HepG2 (cell line): ENCODE measurements at places on chromosomes 1 and 21.

DNA sequence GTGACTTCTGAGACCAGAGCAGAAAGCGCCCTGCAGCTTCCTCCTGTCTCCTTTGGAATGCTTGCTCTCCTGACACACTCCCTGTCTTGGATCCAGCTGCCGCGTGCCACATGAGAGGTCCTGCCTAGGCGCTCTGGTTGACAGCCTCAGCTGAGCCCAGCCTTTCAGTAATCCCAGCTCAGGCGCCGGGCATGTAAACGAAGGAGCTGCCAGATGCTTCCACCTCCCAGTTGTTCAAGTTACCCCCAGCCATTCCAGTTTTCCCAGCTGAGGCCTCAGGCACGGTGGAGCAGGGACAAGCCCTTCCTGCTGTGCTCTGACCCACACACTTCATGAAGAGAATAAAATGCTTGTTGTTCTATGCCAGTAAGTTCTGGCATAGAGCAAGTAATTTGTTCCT lies 14.3 kb upstream of the CD34 start:
- no peak for DNase-seq

GRCh38 chr1:101843160-101843559 lies 153.6 kb downstream of the OLFM3 start:
- DNase-seq, result no peak

- DNase-seq, result no peak
Observed at GRCh38 chr21:32682696-32683474, 44.9 kb downstream of the SYNJ1 start.

DNA sequence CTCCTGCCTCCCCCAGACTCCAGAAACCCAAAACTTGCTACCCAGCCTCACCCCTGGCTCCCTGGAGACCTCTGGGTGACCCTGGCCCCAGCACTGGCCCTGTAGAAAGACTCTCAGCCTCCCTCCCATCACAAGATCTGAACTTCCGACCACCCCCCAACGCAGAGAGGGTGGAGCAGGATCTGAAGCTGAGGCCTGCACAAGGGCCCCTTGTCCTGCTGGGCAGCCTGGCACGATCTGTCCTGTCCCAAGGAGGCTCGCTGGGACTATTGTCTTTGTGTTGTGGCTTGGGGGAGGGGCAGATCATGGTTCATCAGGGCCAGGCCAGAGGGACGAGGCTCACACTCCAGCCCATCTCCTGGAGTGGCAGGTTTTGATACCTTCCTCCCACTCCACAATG lies 20.0 kb downstream of the PHLDA3 start:
- peak; percentile 40 for DNase-seq

- peak; percentile 55 for DNase-seq
Observed at GRCh38 chr1:47436304-47436978, 1.4 kb upstream of the FOXD2 start.

GRCh38 chr1:89794406-89794805 lies 26.4 kb upstream of the LRRC8D start:
- DNase-seq, result no peak

DNA sequence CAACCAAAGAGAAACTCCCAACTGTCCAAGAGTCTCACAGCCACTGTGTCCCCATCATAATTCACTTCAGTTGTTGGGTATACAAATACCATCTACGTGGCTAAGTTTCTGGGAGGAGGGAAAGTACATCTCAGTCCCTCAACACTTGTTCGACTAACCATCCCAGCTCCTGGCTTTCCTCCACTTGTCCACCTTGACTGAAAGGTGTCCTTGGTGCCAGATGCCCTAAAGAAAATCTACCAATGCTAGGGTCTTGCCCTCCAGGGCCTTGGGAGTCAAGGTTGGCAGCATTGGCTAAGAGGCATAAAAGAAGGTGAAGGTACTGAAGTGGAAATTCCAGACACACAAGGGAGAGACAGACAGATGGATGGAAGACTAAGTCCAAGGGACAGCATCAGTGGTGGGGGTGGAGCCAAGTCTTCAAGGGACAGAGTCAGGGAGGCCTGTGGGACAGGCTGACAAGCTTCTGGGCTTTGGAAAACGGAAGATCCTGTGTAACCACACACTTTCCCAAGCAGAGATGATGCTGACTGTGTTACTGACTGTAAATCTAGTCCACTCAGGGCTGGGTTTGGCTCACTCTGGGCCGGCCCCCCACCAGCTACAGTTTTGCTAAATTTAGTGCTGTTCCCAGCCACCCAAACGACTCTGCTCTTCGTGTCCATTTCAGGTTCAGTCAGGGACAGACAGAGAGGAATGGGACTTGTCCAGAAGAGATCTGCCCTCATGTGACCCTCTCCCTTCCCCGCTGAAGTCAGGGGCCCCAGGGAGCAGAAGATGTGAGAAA lies 60.1 kb downstream of the CD34 start:
- no peak for DNase-seq

DNA sequence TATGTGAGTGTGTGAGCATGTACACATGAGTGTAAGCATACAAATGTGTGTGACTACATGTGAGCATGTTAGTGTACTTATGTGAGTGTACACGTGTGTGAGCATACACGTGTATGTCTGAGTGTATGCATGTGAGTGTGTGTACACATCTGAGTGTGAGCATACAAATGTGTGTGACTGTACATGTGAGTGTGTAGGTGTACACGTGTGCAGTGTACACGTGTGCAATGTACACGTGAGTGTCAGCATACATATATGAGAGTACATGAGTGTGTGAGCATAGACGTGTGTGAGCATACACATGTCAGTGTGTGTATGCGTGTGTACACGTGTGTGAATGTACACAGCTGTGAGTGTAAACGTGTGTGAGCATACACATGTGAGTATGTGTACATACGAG lies 170.6 kb downstream of the HUNK start:
- DNase-seq, result no peak

- DNase-seq, result peak; percentile 20
Observed at GRCh38 chr1:182784556-182785171, 4.9 kb upstream of the NPL start.

GRCh38 chr1:77925956-77926355 lies 37.5 kb downstream of the NEXN start:
- no peak for DNase-seq

DNA sequence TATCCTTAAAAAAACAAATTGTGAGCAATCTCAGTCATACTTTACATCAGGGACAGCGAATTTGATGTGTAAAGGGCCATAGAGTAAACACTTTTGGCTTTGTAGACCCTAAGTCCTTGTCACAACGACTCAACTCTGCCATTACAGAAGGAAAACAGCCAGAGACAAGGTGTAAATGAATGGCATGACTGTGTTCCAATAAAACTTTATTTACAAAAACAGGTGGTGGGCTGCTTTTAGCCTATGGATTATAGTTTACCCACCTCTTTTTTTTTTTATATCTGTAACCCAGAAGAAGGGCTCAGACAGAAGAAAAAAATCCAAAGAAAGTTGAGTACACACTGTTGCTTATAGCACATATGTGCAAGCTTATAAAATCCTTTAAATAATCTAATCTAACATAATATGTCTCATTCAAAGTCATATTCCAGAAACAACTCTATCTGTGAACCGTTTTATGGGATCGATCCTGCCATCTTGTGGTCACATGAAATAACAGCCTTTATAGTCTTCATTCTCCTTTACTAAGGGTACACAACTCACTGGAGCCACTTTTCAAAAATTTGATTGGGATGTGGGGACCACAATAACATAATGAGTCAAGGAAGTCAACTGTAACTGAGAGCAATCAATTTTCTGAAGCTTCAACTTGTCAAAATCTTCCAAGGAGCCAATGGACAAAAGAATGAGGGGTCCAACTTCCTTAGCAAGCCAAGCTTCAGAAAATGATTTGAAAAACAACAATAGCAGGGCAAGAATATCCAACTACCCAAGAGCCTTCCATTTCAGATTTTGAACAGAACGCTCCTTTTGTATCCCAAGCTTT lies 142.2 kb upstream of the KRTAP19-8 start:
- peak; percentile 13 for DNase-seq

GRCh38 chr1:178937695-178938094 lies 66.8 kb upstream of the ANGPTL1 start:
- no peak for DNase-seq

DNA sequence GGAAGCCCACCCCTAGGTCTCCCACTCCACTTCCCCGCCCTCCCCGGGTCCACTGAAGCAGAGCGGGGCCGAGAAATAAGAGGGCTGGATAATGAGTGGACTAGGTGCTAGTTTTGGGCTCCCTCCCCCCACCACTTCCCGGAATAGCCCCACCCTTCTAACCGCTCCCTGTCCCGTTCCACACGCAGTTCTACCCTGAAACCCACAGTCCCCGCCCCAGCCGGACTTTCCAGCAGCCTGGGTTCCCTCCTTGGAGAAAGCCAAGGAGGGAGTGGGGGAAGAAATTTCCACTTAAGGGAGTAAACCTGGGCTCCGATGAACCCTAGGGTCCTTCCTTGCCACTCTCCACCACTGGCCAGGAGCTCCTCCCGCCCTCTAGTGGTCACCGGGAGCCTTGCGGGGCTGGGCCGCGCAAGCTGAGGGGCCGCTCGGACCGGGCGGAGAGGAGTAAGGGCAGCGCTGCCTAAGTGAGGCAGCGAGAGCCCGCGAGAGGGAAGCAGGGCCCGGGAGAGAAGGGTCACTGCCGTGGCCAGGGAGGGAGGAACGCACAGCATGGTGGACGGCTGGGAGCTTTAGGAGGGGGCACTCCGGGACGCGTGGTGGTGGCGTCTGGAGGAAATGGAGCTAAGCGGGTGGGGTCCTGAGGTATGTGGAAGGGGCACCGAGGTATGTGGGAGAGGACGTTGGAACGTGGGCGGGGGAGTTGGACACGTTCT lies 14.3 kb downstream of the THBS3 start:
- peak; percentile 75 for DNase-seq

- DNase-seq, result no peak
Observed at GRCh38 chr1:211627259-211627658, 48.2 kb downstream of the NEK2 start.

- DNase-seq, result no peak
Observed at GRCh38 chr21:41750051-41750450, 16.8 kb downstream of the RIPK4 start.
